Activated CD4-positive, alpha-beta T cell treated with anti-CD3 and anti-CD28 coated beads for 48 hours (primary cell): ENCODE measurements at places on chromosomes 2 and 18.
A peak's percentile ranks its signal among the peaks of the same experiment; 100 is the strongest.

DNA sequence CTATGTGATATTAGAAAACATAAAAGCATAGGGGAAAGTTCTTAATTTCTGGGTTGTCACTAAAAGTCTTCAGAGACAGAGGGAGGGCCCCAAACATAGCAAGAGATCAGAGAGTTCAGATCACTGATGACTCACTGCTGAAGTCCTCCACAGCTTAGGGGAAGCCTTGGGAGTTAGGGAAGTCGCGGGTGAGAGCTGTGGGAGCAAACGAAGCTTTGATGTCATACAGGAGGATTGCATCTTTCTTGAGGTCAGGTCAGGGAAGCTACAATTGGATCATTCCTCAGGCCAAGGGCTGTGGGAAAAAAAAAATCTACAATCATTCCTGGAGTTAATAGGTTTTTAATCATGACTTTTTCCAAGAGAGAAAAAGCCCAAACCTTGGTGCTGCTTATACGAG is 96.2 kb downstream of the COPS8 start:
- DNase-seq: no peak

DNA sequence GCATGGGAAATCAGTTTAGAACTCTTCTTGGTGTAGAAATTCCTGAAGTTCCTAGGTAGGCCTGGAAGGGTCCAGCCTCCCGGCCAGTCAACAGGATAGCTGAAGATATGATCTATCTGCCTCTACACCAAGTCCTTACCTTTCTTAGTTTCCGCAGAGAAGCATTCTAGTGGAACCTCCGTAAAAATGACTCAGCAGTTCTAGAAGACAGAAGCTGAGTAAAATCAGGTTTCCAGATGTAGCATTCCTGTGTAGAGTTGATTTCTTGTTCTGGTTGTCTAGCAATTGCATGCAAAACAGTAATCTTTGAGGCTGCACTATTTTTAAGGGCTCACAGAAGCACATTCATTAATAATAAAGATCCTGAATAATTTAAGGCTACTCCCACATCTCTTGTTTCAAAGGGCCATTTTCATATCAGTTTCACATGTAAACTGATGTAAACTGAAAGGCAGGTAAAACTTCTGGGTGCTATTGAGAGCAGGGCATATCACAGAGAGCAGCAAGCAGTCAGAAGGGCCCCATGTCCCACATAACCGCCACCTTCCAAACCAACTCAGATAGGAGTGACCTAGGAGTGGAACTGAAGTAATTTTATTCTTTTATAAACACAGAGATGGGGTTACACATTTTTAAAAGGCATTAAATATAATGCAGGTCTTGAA is 3.2 kb upstream of the DYTN start:
- no peak for DNase-seq

DNA sequence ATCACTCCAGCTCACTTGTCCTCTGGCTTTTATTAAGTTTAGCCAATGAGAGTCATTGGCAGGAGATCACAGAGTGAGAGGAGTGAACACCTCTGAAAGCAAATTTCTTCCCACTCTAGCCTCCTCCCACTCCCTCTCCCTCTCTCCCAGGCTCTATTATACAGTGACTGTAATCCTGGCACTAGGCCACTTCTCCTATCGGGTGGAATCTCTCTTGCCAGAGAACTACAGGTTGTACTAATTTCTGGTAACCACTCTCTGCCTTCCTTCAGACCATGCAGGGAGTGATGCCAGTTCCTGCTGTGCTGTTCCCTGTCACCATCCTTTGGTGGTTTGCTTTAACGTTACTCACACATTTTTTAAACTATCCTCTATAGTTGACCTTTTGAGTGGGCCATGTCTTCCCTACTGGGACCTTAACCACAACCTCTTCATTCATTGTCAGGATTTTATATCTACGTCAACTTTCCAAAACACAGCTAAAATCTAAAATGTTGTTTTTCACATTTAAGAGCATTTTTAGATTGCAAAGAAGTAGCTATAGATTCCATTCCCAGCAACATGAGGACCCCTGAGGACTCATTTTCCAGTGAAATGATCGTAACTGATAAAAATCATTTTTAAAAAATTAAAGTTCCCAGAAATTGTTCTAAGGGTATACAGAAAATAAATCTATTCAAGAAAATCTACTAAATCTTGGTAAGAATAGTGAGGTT is 217.1 kb downstream of the MREG start:
- DNase-seq: peak; percentile 17

DNA sequence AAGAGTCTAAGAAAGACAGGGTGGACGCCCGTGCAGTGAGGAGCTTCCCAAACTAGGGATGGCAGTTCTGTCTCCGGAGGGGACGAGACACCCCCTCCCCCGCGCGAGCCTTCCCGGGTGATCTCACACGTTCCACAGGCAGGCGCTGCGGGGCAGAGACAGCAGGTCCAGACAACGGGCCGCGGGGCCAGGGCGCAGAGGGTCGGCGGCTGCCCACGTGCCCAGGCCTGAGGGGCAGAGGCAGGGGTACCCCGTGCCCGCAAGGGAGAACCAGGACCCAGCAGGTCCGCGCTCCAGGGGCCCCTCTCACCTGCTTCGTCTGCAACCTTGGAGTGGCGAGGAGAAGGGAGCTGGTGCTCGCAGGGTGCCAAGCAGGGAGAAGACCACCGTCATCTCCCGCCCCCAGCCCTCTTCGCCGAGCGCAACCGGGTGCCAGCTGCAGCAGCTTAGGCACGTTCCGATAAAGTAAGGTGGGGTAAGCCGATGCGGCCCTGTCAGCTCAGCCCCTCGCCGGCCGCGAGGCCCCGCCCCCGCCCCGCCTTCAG is at the start of gene GPR155:
Gene GPR155, minus strand, starts transcription at position 467 of the 545 bp plus-strand sequence. CDS start 5,073 bp downstream, outside the sequence.
- peak; percentile 64 for DNase-seq

DNA sequence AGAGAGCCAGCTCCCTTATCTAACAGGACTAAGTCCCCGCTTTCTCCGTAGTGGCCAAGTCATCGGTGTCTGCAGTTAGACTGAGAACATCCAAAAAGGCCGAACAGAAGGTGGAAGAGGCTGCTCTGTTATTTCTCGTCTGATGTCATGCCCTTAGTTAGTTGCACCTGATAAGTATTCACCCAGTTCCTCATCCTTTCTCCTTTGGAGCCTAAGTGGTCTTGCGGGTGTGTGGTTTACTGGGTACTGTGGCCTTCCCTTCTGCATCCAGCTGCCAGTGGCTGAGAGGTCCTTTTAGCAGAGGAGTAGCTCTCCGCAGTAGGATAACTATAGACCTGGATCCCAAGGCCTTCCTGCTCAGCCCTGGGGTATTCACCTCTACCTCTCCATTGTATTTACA is 211.6 kb downstream of the BCL2 start:
- no peak for DNase-seq

DNA sequence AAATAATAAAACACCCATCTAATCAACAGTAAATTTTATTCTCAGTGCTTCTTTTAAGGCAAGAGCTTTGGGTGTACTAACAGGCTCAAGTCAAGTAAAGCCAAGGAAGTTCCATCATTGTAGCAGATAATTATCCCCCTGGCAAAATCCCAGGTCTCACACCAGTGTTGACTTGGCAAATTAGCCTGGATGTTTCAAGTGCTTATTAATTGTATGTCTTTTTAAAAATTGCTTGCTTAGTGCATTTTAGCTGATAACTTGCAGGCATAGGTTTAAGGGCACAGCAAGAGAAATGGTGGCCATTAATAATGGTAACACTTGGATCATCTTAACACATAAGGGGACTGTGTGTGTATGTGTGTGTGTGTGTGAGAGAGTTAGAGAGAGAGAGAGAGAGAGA is 42.0 kb upstream of the FMNL2 start:
- no peak for DNase-seq

DNA sequence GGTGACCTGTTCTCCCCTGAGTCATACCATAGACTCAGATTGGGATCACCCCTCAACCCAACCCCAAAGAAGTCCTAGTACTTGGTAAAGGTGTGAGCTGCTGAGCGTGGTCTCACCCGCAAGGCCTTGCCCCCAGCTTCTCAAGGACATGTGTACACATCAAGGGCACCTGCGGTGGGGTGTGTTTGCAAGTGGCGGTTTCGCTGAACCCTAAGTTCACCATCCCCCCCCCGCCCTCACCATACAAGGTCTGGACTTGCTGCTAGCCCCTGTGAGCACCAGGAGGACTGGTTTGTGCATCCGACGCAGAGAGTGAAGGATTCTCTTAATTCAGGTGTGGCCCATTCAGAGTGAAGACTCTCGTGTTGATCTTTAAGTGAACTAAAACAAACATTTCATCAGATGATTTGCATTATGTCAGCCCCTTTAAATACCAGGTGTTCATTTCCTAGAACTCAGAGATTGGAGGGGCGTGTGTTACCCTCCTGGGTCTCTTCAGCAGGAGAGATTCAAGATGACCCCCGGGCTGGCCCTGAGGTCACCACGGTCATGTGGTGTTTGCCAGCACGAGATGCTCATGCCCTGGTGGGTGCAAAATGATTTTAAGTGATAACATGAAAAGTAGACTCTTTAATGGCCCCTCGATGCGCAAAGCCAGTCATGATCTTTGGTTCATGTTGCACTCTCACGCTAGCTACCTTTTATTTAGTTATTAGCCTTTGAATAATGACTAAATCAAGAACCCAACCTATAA is 27.8 kb downstream of the MTERF4 start:
- no peak for DNase-seq

DNA sequence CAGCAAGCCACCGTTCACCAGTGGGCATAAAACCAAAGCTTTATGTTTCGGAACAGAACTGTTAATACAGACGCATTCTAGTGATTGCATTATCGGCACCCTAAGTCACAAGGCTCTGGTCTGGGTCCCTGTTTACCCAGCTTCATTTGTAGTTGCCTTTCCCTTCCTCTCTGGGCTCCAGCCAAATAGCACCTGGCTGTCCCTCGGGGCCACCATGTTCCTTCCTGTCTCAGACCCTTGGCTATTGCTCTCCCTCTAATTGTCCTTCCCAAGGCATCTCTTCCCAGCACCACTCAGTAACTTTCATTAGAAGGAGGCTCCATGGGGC is 75.3 kb downstream of the SDC1 start:
- DNase-seq: no peak

- DNase-seq: no peak
Measured at GRCh38 chr18:46053368-46054095, 18.5 kb downstream of the PSTPIP2 start.

GRCh38 chr2:4354164-4354563 is 650.8 kb downstream of the DCDC2C start:
- DNase-seq: no peak

- DNase-seq: no peak
Measured at GRCh38 chr18:46411867-46412690, 244.9 kb downstream of the LOXHD1 start.

DNA sequence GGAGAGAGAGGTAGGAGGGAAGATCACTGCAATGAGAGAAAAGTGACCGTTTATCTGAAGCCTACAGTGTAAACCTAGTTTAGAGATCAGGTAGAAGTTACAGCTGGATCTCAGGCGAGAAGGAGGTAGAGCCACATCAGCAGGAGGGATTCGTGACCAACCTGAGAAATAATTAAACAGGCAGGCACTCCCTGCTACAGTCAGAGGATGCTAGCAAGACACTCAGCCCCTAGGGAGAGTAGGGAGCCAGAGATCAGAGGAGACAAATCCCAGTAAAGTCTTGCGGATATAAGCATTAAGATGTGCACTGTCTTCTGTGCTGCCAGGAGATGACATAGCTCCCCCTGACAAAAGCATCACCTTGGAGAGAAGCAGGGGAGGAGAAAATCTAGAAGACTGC is 629.1 kb upstream of the SLC39A10 start:
- DNase-seq: no peak

- DNase-seq: no peak
Measured at GRCh38 chr2:1915196-1915595, 170.9 kb upstream of the PXDN start.

DNA sequence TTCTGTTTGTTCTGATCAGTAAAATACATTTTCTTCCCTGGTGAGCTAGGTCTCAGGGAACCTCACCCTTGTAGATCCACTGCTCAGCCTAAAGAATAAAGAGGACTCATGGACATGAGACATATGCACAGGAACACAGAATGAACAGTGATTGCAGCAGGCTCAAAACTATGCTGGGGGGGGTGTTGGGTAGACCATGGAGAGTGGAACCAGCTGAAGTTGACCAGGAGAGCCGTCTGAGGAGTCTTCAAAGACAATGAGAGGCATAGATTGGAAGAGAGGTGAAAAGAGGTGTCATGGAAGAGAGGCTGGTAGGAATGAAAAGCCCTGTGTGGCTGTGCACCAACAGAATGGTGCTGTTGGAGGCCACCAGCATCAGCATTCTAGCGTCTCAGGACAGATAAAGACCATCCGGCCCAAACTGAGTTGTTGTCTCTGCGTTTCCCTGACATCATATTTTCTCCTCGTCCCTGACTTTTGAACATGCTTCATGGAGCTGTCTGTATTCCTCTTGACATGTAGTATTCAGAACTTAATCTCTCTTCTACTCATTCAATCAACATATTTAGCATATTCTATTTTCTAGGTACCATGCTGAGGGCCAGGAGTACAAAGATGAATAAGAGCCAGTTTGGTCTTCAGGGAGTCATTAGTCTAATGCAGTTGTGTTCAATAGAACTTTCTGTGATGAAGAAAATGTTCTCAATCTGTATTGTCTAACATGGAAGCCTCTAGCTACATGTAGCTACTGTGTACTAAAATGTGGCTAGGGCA is 331.8 kb downstream of the CYP26B1 start:
- no peak for DNase-seq

DNA sequence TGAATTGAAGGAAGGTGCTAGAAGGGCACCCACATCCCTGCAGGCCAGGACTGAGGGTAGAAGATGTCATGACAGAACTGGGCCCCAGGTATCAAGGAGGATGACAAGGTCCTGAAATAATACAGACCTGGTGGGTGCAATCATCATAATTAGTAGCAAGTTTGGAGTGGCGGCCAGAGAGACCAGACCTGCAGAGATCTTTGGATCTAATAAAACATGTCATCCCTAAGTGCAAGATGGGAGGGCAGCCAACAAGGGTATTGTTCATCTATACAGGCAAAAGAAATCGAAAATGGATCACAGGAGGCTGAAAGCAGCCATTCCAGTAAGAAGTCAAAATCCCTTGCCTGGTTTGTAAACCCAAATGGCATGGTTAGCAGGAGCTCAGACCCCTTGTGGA is 111.3 kb upstream of the BOD1L2 start:
- no peak for DNase-seq

- DNase-seq: no peak
Measured at GRCh38 chr18:79940814-79941472, 10.5 kb downstream of the SLC66A2 start.

GRCh38 chr2:223890721-223891120 is 53.3 kb upstream of the AP1S3 start:
- no peak for DNase-seq
